ENCODE measurements at places on chromosomes 3 and 15.

GRCh38 chr3:194944526-194944925, 258.8 kb downstream of the FAM43A start:
- ATAC-seq = no peak

- no peak for ATAC-seq
Observed at GRCh38 chr3:140545197-140545596, 132.7 kb upstream of the TRIM42 start.

GRCh38 chr3:189316296-189317019, 144.7 kb downstream of the TPRG1 start:
- ATAC-seq = no peak

GRCh38 chr3:35670408-35670965, 31.2 kb downstream of the ARPP21 start:
- ATAC-seq = no peak

DNA sequence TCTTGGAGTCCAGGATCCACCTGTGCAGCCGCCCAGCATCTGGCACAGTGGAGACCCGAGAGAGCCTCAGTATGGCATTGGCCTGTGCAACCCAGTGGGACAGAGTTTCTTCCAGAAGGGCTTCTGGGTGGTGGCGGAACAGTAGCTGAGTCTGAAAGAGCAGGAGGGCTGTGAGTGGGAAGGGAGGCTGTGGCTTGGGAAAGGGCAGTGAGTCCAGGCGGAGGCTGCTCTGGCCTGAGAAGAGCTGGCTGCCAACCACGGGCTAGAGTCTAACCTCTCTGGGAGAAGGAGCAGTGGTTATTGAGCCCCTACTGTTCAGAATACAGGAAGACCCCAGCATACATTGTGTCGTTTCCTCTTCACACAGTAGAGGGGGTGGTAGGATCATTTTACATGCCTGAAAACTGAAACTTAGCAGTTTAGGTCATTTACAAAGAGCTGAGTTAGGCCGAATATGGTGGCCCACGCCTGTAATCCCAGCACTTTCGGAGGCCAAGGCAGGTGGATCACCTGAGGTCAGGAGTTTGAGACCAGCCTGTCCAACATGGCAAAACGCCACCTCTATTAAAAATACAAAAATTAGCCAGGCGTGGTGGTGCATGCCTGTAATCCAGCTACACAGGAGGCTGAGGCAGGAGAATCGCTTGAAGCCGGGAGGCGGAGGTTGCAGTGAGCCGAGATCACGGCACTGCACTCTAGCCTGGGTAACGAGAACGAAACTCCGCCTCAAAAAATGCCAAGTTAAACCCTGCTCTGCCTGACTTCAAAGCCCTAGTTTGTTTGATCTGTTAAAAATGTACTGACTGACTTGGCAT, 3.2 kb downstream of the AEN start:
- ATAC-seq = no peak

Measured in stimulated activated memory B cell treated with anti-CD40 and anti-IgM and Interleukin-4, amounts not matched to agents 10 μg/mL and 1 μg/mL and 100 μg/mL, for 72 hours (primary cell).